ENCODE measurements at places on chromosomes 11 and 22.
A peak's percentile ranks its signal among the peaks of the same experiment; 100 is the strongest.

DNA sequence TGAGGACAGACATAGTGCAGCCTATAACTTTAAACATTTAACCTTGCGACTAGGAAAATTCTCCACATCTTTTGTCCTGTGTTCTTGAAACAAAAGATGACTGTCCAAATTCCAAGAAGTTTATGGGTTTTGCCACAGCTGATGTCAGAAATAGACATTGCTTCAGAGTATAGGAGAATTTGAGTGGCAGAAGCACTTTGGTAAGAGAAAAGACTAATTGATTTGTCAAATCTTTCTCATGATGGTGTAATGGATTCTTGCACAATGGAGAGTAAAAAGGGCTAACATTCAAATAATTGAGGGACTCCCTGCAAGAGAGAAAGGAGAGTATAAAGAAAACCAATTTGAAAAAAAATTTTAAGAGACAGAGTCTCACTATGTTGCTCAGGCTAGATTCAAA lies 25.3 kb downstream of the C11orf58 start:
- DNase-seq: no peak

DNA sequence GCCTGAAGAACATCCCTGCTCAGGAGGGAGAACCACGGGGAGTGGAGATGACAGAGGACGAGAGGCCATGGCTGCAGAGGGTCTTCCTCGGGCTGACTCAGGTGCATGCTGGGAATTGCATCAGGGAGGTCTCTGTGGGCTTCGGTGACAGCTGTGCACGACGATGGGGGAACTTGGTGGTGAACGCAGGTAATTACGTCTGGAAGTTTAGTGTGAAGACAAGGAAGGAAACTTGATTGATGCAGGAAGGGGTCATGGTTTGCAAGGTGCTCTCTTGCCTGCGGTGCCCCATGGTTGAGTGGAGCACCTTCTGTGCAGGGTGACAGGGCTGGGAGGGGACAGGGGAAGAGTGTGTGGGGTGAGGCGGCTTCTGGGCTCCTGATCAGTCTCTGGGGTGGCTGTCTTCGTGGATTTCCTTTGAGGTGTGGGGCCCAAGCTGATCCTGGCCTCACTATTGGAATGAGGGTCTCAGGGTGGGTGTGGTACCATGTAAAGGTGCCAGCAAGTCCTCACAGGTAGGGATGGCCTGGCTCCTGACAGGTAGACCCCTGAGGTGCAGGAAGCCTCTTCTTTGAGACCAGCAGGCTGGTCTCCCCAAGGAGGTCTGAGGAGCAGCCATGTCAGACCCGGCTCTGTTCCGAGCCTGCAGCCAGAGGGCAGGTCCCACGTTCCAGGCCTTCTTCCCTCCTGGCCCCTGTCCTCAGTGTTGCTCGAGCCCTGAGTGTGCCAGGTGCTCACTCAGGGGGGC lies 1020.1 kb downstream of the TBC1D22A start:
- DNase-seq: no peak

DNA sequence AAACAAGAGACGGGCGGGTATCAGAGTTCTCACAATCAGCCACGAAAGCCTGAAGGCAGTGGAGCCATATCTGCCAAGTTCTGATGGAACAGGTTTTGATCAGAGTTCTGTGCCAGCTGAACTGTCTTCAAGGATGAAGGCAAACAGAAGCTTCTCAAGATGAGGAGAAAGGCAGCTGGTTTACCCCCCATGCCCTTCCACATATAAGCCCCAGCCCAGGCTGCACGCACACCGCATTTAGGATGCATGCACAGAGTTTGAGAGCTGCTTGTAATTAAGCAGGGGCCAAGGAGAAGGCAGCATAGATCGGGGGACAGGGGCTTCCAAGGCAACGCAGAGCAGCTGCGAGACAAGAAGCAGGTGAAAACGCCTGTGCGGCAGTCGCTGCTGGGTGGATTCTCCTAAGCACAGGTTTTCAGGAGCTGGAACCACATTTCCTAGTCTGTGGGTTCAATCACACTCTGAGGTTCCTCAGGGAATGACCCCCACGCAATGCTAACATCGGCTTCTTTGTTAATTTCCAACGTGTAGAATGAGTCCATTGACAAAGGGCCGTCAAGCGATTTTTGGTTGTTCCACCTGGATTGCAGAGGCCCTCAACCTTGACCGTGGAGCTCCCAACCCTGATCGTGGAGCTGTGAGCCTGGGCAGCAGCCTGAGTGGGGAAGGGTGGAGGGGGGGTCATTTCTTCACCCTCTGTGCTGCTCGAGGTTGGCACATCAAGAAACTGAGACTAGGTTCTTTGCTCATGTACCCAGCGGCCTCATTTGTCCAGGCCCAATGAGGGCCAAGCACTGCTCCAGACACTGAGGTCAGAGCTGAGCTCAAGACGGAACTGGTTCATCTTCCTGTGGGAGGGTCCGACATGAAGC lies 81.7 kb upstream of the SHISAL1 start:
- DNase-seq: no peak

DNA sequence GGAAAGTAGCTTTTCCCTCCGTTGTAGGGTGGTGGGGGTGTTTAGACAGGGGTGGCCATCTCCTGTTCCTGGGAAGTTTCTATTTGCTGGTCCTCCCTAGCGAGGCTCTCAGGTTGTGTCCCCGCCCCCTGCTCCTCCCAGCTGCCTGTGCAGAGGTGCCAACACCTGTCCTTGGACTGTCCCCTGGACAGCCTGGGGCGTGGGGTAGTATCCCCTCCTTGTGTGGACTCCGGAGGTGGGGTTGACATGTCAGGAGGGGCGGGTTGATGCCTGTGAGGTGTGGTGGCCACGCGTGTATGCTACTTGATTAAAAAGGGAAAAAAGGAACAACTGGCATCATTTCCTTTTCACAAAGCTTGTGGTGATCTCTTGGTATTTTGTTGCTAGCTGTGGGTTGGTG lies 14.3 kb upstream of the RANBP1 start:
- no peak for DNase-seq

GRCh38 chr22:28462041-28462440 lies 217.6 kb downstream of the TTC28 start:
- DNase-seq: no peak

GRCh38 chr11:72551571-72551970 lies 117.2 kb upstream of the CLPB start:
- DNase-seq: no peak

GRCh38 chr11:68780829-68781228 lies 29.5 kb upstream of the TESMIN start:
- no peak for DNase-seq

GRCh38 chr11:3952715-3953114 lies 97.3 kb downstream of the STIM1 start:
- DNase-seq: no peak

GRCh38 chr22:46958658-46959057 lies 196.2 kb downstream of the TBC1D22A start:
- DNase-seq: no peak

GRCh38 chr22:35172442-35172841 lies 84.9 kb upstream of the HMGXB4 start:
- no peak for DNase-seq

DNA sequence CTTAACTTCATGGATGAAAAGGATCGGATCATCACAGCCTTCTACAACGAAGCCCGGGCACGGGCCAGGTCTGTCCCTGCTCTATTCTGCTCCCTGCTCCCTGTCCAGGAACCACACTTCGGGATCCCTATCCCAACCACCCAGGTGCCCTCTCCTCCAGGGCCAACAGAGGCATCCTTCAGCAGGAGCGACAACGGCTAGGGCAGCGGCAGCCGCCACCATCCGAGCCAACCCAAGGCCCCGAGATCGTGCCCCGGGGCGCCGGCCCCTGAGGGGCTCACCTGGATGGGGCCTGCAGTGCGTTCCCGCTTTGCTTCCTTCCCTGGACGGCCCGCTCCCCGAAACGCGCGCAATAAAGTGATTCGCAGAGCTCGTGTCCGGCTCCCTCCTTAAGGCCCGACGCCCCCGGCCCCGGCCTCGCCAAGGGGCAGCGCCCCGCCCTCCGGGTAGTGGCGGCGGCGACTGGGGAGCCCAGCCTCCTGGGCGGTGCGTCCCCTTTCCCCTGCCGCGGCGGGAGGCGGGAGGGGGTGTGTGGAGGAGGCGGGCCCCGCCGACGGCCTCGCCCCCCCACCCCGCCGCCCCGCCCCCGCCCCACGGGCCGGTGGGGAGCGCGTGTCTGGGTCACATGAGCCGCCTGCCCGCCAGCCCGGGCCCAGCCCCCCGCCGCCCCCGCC lies at the start of gene VEGFB:
Gene VEGFB, plus strand, starts transcription at position 672 of the 674 bp plus-strand sequence. CDS start 250 bp downstream, outside the sequence.
- peak; percentile 73 for DNase-seq

- DNase-seq: no peak
Measured at GRCh38 chr22:48794906-48795305, 1032.8 kb downstream of the BRD1 start.

DNA sequence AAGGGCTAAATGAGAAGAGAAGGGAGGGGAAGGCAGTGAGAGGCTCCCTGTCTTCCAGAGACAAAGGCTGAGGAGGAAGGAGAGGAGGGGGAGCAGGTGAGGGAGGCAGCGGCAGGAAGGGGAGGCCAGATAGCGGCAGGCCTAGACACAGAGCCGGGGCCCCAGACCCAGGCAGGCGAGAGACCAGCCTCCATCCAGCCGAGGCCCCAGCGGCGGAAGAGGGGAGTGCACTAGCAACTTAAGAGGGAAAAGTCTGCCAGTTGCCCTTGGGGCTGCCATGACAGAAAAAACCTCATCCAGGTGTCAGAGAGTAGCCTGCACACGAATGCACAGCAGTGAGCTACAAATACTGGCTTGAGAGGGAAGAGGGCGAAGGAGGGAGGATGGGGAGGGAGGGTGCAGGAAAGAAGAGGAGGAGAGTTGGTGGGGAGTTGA lies 46.7 kb downstream of the IGLL1 start:
- DNase-seq: no peak

- DNase-seq: no peak
Measured at GRCh38 chr11:93396316-93396715, 65.8 kb downstream of the DEUP1 start.
